Kidney glomerular epithelial cell (primary cell): ENCODE measurements at places on chromosomes 3 and 15.

- no peak for DNase-seq
These were observed 14.9 kb downstream of the DPH3 start for GRCh38 chr3:16249886-16250285.

DNA sequence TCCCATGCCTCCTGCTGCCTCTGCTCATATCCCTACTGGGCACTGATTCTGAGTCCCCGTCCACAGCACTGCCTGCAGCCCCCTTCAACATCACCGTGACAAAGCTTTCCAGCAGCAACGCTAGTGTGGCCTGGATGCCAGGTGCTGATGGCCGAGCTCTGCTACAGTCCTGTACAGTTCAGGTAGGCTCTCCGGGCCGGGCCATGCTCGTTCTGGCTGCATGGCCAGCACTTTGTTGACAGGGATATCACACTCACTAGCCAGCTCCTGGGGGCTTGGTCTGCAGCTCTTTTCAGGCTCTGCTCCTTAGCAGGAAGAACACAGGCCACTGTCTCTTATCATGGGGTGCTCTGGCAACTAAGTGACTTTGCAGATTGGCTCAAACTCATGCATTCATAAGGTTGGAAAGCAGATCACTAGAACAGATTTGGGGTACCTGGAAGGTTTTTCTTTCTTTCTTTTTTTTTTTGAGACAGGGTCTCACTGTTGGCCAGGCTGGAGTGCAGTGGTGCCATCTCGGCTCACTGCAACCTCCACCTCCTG, 6.0 kb downstream of the TYRO3 start:
- DNase-seq: no peak

DNA sequence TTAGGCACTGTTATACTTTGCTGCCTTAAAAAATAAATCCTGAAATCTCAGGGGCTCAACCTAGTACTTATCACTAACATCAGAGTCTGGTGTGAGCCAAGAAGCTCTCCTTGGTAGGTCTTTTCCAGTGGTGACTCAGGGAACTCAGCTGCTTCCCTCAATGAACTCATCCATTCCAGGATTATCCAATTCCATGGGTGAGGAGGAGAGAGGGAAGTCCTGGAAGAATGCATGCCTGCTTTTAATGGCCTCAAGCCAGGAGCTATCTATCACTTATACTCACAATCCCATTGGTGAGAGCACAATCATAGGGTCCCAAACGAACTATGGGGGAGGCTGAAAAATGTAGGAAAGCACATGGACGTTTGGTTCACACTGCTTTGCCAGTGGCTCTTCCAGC, 113.6 kb downstream of the POLR2M start:
- DNase-seq: peak; percentile 39

GRCh38 chr3:67497746-67498145, 156.7 kb downstream of the SUCLG2 start:
- DNase-seq: no peak

DNA sequence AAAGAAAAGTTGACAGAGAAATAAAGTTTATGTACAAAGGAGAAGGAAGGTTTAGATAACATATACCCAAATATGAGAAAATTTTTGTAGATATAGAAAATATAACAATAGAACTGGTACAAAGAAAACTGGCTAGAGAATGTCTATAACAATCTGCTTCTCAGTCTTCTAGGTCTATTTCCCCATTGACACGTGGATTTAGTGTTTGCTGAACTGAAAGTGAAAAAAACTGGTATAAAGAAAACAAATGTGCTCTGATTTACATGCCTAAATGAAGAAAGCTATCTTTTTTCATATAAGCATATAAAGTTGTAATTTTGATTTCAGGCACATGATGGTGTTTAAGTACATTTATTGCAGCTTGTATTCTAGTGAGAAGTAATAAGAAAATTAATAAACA, 9.8 kb downstream of the KCNMB2 start:
- no peak for DNase-seq

DNA sequence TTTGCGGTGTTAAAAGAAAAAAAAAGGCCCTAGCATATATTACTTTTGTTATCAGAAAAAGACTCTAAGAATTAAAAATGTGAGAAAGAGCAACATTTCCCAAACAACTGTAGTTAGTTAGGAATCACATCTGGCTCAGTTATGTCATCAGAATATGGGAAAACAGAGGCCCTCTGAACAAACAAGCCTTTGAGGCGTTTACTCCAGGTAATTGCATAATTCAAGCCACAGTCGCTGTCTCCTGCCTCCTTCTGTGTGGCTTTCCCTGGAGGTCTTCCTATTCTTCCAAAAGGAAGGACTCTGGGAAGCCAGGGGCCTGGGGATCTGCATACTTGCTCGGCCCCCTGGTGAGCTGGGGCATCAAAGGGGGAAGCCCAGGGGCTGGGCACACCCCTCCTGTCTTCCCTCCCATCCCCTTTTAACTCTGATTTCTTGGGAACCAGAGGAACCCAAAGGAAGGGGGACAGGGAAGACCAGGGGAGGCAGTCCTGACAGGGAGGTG, 3.7 kb upstream of the FAM107A start:
- DNase-seq: no peak

DNA sequence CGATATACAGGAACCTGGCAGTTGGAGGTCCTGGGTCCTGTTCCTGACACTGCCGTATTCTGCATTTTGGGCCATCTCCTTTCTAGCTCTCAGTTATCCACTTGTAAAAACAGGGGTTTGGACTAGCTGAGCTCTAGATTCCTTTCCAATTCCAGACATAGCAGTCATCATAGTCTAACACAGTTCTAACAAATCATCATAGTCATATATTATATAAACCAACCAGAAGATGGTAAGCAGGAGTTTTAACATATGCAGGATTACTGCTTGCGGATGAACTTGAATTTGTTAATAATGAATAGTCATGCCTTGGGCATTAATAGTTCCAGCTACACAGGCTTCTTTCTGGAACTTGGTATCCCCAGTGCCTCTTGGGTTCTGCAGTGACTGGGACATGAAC, 26.6 kb downstream of the MASP1 start:
- no peak for DNase-seq

DNA sequence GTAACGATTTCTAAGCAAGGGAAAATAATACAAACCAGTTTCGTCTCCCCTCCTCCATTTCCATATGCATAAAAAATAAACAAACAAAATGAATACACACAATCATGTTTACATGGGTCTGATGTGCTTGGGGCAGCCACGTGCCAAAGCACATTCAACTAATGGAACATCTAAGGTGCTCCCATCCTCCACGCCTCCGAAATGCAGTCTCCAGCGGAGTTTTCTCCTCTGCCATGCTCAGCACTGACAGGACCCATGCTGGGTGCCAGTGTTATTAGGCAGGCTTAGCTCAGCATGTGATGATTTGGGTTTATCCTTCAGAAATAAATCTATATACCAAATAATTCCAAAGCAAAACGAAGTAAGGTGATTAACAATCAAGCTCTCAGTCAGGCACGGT, 337.3 kb upstream of the ATP10A start:
- DNase-seq: no peak

DNA sequence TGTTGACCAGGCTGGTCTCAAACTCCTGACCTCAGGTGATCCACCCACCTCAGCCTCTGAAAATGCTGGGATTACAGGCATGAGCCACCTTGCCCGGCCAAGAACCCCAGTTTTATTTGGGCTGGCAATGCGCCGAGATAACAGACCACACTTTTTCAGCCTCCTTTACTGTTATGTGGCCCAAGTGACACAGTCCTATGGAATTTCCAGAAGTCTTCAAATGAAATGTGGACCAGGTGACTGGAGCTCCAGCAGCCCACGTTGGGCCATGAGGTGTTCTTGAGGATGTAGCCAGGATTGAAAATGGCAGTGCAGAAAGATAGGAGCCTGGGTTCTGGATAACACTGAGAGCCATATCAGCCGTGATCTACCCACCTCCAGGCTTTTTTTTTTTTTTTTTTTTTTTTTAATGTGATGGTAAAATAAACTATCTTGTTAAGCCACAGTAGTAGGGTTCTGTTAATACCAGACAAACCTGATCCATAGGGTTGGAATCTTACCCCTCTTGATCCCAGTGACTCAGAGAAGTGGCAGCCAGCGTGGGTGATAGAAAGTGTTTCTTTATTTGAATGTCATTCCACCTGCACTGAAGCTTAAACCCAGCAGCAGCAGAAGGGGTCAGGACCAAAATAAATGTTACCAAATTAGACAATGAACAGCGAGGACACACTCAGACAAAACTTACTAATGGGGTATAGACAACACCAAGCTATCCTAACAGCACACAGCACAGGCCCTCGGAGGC, 55.6 kb downstream of the LHFPL4 start:
- peak; percentile 32 for DNase-seq

DNA sequence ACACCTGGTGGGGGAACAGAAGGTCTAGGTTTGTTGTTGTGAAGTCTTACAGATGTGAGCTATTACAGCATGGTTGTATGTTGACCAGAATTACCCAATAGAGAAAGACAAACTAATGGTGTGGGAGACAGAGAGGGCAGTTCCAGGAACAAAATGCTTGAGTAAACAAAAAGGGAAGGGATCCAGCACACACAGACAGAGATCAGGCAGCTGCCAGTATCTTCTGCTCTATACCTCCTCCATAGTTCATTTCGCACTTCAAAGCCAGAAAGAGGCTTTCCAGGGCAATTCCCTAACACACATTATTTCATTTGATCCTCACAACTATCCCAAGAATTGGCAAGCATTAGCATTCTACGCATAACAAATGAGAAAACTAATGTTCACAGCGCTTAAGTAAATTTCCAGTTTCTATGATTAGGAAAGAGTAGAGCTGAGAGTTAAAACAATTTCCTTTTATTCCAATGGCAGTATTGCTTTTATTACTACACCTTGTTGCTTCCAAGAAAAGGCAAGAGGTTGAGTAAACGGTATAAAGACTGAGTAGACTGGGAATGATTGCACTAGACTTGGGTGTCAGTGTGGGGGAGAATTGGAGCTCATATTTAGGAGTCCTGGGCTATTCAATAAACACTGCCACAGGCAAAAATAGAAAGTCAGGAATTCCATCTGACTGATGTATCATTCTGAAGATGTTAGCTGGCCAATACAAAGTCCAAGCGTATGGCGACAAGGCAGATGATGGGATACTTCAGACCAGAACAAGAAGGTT, 39.7 kb upstream of the ZNF280D start:
- peak; percentile 34 for DNase-seq

GRCh38 chr3:123634149-123635051, 49.5 kb upstream of the HACD2 start:
- no peak for DNase-seq

DNA sequence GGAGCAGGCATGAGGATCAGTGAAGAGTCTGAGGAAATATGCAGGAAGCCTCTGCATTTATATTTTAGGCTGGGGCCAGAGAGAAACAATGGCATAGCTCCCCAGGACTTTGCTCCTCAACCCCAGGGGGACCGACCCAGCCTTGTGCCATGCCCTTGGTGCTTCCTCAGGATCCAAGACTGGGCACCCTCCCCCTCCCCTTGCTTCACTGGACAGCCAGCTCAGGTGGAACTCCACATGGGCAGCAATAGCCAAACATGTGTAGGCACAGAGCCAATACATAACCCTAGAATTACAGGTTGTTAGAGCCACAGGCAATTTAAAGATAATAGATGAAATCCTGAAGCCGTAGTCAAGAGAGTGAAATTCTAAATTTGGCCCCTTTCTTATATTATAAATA, 73.0 kb upstream of the ETV5 start:
- DNase-seq: no peak

GRCh38 chr3:185654758-185655145, 68.7 kb downstream of the SENP2 start:
- no peak for DNase-seq

DNA sequence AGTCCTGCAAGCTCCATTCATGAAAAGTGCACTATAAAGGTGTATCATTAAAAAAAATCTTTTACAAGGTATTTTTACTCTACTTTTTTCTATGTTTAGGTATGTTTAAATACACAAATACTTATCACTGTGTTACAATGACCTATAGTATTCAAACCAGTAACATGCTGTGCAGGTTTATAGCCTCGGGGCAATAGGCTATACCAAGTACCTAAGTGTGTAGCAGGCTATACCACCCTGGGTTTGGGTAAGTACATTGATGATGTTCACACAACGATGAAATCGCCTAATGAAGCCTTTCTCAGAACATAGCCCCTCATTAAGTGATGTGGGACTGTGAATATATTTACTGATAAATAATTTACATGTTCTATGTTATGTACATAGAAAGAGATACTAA, 104.6 kb downstream of the ATP1B3 start:
- no peak for DNase-seq

- no peak for DNase-seq
These were observed 11.9 kb upstream of the CGNL1 start for GRCh38 chr15:57364282-57365007.

DNA sequence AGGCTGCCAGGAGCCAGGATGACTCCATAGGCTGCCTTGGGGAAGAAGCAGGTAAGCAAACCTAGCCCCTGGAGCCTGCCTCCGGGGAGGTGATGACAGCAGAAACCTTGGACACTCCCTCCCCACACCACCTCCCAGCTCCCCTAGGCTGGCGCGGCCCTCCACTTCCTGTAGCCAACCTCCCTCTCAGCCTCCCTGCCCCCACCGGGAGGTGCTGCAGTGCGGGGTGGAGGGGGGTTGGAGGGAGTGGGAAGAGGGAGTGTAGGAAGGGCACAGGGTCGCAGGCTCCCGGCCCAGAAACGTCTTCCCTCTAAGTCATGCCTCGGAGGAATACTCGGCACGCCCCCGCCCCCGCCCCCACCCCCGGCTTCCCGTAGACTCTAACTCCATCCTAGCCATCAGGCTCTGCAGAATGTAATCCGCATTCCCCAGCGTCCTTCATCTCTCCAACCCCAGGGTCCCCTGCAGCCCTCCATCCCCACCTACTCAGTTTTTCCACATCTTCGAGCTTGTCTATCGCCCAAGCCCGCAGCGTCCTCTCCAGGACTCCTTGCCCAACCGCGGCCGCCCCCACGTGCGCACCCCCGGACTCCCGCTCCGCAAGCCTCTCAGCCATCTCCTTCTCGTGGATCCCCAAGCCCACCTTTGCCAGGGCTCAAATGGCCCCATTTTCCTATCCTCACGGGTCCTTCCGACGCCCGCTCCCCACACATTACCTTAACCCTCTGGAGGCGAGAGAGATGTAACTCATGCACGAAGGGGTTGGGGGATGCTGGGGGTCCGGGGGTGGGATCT, 528 bp downstream of the LPCAT4 start:
- peak; percentile 52 for DNase-seq

DNA sequence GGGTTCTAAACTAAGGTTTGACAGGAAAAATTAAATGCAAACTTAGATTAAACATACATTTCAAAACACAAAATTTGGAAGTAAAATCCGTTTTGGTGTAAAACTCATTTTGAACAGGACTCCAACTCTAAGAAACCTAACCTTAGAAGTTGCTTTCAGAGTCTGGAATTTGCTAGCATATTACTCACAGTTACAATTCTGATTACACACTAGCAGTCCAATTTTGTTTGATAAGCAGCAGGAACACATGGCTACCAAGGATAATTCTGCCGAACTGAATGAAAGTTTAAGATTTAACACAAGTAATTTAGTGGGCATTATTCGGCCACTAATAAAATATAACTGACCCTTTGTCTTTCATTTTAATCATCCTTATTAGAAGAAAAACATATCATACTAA, 49.6 kb downstream of the FRMD5 start:
- DNase-seq: no peak
